Right ventricle myocardium superior (tissue), 1 donor: ENCODE measurements at places on chromosomes 6 and 20.

- peak; percentile 70 for DNase-seq
Observed at GRCh38 chr20:53917145-53918019, 153.0 kb downstream of the BCAS1 start.

DNA sequence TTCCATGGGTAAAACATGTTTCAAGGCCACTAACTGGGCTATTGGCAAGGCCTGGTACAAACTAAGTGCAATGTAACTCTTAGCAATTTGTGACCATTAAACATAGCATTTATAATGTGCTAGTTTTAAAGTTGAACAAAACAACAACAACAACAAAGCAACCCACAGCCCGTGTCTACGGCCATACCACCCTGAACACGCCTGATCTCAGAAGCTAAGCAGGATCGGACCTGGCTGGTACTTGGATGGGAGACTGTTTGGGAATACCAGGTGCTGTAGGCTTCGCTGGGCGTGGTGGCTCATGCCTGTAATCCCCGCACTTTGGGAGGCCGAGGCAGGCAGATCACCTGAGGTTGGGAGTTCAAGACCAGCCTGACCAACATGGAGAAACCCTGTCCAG is 61.0 kb downstream of the SGK1 start:
- no peak for DNase-seq

DNA sequence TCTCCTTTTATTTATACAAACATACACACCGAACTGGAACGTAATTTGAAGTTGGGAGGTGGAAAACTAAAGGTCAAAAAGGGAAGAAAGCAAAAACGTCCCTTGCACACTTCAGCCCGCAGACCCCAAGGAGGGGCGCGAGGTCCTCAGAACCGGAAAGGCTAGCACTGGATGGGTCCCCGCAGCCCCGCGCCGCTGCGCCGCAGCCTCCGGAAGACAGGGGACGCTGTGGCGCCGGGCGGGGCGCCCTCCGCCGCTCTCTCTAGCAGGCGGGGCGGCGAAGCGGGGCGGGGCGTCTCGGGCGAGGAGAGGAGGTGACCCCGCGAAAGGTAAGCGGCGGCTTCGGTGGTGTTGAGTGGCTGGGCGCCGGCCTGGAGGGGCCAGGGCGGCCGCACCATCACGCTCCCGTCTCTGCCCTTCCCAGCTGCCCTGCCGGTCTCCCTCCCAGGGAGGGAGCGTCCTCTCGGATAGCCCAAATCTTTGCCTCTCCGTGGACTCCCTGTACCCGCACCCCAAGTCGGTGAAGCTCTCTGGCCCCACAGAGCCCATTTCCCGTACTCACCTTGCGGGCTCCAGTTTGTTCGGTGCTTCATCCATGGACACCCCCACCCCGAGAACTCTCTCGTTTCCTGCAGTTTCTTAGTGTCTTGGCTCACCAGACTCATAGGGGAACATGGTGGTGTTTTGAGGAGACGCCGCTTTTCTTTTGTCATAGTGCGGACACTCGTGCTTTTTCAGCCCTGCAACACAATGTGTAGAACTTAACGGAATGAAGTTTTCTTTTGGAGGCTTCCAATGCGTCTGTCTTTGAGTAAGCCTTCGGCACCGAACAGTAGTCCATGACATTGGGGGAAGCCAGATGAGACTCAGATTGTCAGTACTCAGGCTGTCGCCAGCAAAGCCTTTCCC is at the start of gene SMIM8:
SMIM8 (plus strand) TSS at position 285 of the 909 bp plus-strand sequence. CDS start 14,444 bp downstream, outside the sequence.
- peak; percentile 91 for DNase-seq

DNA sequence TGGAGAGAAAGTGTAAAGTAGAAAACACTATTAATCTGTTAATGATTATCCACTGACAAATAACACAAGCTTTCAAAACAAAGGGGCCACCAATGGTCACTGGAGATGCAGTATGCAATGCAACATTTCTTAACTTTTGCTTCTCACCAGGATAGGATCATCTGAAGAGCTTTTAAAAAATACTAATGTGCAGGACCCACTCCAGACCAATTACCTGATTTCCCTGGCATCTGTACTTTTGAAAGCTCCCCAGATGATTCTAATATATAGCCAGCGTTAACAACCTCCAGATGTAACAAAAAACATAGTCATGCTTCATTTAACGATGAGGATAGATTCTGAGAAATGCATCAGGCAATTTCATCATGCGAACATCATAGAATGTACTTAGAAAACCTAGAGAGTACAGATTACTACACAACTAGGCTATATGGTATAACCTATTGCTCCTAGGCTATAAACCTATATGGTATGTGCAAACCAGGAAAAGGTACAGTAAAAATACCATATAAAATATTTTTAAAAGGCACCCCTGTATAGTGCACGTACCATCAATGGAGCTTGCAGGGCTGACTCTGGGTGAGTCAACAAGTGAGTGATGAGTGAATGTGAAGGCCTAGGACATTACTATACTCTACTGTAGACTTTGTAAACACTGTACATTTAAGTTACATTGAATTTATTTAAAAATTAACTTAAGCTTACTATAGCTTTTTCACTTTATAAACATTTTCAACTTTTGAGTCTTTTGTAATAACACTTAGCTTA is 69.2 kb downstream of the ATG5 start:
- DNase-seq = no peak

GRCh38 chr6:148529010-148529409 is 186.4 kb downstream of the SASH1 start:
- DNase-seq = no peak

- DNase-seq = no peak
Observed at GRCh38 chr6:72857791-72858585, 236.1 kb downstream of the KCNQ5 start.

GRCh38 chr20:2708665-2709064 is 16.1 kb downstream of the EBF4 start:
- DNase-seq = no peak

- no peak for DNase-seq
Observed at GRCh38 chr6:84227044-84227433, 404 bp downstream of the CEP162 start.

DNA sequence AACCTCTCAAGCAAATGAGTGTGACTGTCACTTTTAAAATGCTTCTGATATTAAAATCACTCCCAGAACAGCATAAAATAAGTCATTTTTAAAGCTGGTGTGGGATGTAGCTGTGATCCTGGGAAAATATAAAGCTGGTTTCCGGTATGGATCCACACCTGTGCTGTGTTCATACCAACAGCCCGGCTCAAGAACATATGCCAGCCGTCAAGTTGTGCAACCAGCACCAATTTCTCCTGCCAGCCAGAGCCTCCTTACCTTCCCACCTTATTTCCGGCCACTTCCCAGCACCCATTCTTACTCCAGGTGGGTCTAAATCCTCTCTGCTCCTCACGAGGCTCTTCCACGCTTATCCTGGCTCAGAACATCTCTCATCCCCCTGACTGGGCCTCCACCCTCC is 50.9 kb upstream of the RPS6KA2 start:
- no peak for DNase-seq

DNA sequence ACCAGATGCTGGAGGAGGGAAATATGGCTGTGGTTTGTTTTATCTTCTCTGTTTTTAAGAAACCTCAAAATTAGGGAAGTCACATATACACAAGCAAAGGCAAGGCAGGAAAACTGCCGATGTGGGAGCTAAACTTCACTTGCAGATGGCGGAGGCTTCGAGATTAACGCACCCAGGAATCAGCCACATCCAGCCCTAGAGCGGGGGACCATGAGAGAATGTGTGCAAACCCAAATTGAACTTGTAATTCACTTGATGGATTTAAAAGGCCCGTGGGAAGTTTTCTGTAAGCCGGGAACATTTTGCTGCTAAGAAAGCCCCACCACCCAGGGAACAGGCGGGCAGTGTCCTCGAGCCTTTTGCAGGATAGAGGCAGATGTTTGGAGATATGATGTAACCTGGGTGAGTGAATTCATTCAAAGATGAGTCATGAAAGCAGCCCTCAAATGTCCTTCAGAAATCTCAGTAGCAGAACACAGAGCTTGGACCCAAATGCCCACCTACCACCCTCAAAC is 39.9 kb downstream of the PREX1 start:
- DNase-seq = no peak

DNA sequence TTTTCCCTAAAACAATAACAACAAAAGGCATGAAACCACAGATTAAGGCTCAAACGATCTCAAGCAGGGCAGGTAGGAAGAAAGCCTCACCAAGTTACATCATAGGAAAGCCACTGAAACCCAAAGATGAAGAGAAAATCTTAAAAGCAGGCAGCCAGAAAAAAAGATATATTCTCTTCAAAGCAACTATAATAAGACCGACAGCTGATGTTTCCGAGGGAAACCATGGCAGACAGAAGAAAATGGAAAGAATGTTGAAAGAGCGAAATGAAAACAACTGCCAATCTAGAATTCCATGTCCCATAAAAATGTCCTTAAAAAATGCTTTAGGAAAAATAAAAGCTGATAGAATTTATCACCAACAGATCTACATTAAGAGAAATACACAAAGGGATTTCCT is 161.5 kb upstream of the THBS2 start:
- no peak for DNase-seq

DNA sequence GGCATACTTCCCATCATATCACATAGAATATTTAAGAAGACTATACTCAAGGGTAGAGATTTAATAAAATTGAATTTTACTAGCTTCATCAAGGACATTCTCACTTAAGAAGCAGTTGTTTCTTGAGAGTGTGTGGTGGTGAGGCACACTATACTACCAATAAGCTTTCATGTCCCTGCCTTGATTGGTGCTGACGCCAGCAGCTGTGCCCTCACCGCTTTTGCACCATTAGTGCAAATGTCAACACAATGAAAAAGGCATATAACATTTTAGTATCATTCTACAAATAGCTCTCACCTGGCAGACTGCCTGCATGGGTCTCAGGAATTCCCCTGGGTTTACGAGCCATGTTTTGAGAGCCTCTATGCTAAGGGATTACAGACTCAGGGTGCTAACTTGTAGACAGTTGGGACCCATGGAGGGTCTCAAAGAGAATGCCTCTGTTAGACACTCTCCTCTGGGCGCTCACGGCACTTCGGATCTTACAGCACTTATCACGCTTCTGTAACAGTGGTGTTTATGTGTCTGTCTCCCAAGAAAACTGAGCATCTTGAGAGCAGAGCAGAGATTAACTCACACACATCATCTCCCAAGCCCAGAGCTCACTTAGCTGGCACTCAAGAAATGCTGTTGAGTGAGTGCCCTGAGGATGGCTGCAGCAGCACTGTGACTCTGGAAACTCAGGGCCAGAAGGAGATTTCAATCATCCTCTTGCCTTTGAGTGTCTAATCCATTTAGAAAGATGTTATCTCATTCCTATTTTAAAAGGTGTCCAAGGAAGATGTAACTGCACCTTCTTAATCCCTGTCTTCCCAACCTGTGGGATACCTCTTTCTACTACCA is 143.3 kb upstream of the GPR6 start:
- no peak for DNase-seq

- no peak for DNase-seq
Observed at GRCh38 chr20:18144541-18145099, 7.0 kb downstream of the KAT14 start.

DNA sequence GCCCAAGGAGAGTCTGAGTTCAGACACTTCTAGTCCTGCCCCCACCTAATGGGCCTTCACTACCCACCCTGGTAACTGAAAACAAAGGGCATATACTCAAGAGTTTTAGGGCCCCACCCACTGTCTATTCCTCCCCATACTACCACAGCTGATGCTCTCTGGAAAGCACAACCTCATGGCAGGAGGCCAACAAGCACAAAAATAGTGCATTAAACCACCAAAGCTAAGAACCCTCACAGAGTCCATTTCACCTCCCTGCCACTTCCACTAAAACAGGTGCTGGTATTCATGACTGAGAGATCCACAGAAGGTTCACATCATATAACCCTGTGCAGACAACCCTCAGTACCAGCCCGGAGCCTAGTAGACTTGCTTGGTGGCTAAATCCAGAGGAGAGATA is 132.1 kb upstream of the ADGRB3 start:
- DNase-seq = no peak

DNA sequence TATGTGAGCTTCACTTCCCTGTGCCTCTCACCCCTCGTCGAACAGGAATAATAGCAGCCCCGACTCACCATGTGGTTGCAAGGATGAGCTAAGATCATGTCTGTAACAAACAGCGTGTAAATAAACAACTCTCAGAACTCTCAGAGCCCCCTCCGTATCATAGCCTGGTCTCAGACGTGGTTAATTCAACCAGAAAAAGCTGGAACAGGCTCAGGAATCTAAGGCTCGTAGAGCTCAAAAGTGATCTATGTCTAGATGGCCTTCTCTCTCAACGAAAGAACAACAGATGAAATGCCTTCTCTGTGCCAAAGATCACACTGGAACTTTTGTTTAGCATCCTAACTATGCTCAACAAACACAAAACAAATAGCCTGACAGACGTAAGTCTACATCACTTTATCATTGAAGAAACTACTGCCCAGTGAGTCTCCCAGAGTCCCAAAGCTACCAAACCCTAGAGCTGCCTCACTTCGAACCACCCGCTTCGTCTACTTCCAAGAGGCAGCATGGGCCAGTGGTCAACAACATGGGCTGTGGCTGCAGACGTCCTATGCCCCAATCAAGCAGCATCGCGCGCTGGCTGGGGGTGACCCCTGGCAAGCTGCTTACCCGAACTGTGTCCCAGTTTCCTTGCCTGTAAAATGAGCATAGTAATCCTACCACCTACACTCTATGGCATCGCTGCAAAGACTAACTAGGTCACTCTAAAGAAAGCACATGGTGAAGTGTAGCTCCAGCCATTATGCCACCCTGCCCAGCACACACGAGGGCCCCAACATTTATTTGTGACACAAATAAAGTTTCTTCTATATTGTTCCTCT is 35.1 kb downstream of the NFATC2 start:
- no peak for DNase-seq

- DNase-seq = no peak
Observed at GRCh38 chr6:162942866-162943265, 215.1 kb downstream of the PACRG start.

DNA sequence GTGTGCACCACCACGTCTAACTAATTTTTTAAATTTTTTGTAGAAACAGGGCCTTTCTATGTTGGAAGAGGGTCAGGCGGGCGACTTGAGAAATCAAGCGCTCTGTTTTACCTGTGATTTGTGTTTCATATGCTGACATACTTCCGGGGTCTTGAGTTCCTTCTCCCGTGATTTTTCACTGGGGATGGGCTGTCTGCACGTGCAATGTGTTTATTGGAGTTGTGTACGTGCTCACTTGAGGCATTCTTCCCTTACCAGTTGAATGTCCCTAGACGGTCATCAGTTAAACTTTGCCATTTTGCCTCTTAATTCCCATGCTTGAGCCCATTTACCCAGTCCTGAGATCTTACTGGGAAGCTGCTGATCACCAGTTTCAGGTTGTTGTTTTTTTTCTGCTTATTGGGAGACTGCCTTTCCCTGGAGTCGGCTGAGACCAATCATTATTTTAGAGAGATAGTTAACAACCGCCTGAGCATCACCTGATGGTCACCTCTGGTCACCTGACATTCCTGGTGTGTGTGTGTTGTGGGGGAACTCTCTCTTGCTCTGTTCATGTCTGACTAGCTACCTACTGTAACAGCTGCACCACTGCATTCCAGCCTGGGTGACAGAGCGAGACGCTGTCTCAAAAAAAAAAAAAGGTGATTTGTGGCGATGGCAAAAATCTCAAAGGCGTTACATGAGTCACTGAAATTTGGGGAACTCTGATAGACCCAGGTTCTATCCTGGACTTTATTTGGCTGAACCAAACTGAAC is 34.8 kb upstream of the NCOA3 start:
- DNase-seq = no peak
